ENCODE measurements at places on chromosomes 13 and 19. TPM values are rescaled to one million over a fixed set of nuclear protein-coding genes. Genes with fewer than 3 reads are reported as not detected.

The MCF2L gene
- polyA plus RNA-seq, result 10.8 TPM

The ZNF546 gene
- 2.9 TPM for polyA plus RNA-seq

The TNNI3 gene
- polyA plus RNA-seq, result 2.4 TPM

The CYP4F3 gene
- polyA plus RNA-seq, result 0.13 TPM

The SMIM44 gene
- polyA plus RNA-seq, result not detected

The ZNF175 gene
- 5.4 TPM for polyA plus RNA-seq

The UPF1 gene
- polyA plus RNA-seq, result 37.1 TPM

The ZNF30 gene
- polyA plus RNA-seq, result 1.5 TPM

The CEACAM20 gene
- polyA plus RNA-seq, result not detected

The CCDC61 gene
- 2.7 TPM for polyA plus RNA-seq

All from ovary (tissue), 10 donors.